Activated CD4-positive, CD25-positive, alpha-beta regulatory T cell treated with anti-CD3 and anti-CD28 coated beads, Interleukin-2, amount 50 U/mL, for 72 hours (primary cell): ENCODE measurements at places on chromosomes 7 and 10.

DNA sequence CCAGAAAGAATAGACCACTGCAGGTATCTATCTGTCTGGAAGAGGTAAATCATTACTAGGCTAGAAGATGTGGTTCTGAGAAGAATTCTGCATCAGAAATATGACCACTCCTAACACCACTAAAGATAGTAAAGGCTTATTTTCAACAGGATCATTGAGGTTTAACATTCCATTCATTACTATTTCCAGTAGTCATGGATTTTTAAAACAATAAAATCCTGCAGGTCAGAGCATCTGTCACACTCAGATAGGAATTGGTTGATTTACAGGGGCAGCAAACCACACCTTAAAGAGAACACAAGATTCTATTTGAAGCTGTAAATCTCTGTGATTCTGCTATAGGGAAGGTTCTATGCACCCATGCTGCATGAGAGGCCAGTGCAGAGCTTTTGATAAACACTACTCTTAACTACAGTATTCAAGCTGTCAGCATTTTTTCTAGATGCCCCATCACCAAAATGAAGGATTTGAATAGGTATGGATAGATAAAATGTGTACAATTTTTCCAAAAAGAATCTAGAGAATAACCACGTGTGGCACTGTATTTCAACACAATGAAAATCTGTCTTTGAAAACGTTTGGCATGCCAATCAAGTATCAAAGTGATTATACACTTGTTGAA lies 14.6 kb downstream of the LRRC17 start:
- DNase-seq: no peak

DNA sequence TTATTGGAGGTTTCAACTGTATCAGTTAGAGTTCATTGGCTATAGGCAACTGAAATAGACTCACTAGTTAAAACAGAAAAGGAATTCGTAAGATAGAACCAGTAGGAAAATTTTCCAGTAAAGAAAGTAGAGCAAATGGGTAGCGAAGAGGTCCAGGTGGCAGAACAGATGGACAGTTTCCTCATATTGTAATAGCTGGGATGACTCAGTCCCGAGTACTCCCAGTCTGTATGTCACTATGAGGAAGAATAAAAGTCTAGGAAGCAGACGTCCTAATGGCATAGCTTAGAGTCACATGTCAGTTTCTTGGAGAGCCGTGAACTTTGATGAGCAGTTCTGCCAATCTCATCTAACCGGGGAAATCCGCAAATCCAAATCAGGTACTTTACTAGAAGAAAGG lies 95.3 kb downstream of the RNF32 start:
- DNase-seq: no peak

DNA sequence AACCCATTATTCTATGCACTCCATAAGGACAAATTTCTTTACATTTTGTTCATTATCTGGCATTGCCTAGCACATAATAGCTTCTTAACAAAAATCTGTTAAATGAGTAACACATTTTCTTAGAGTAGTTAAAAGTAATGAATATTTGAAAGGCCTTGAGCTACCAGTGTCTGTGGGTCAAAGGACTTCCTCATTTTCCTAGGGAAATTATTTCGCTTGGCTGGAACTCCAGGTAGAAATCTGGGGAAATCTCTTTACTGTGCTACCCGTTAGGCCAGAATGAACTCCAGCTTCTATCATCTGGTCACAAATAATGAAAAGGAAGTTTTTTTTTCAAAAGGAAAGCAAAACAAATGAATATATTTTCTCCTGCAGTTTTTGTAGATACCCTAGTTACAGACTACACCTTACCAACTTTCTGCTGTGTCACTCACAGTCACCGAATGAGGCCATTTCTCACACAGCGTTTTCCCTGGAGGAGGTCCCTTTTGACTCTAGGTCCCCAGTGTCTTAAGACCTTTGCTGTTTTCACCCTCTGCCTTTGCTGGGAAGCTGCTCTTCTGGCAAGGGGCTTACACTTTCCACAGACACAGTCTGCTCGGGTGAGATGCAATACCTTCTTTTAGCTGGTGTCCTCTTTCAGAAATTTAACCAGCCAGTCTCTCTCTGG lies 1.6 kb downstream of the SAMD9L start:
- no peak for DNase-seq

GRCh38 chr10:32046151-32046550 lies 10.1 kb downstream of the KIF5B start:
- DNase-seq: no peak

GRCh38 chr7:52482076-52482475 lies 553.4 kb upstream of the POM121L12 start:
- no peak for DNase-seq

- DNase-seq: no peak
Observed at GRCh38 chr7:77940647-77941046, 142.1 kb downstream of the PHTF2 start.

GRCh38 chr10:22365233-22365632 lies 19.9 kb downstream of the SPAG6 start:
- no peak for DNase-seq

- no peak for DNase-seq
Observed at GRCh38 chr7:113625494-113626102, 293.2 kb downstream of the PPP1R3A start.

DNA sequence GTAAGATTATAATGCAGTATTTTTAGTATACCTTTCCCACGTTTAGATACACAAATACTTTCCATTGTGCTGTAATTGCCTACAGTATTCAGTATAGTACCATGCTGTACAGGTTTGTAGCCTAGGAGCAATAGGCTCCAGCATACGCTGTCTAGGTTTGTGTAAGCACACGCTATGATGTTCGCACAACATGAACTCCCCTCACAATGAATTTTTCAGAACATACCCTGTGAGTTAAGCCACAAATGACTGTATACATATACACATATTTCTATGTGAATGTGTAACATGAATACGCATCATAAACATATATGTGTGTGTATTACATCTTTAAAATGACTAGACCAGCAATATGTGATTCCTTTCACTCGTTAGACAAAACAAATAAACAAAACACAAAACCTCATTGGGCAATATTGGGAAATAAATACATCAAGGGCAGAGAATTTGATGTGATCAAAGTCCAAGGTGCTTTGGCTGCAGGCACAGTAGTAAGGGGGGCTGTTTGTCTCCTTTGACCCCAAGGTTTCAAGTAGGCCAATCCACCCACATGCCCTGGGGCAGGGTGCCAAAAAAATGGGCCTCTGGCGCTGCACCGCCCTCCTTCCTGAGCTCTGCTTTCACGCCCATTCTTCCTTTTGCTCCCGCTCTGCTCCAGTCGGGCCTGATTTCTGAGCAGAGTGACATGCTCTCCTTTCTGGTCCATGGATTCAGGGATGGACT lies 33.9 kb downstream of the CHN2 start:
- DNase-seq: no peak

DNA sequence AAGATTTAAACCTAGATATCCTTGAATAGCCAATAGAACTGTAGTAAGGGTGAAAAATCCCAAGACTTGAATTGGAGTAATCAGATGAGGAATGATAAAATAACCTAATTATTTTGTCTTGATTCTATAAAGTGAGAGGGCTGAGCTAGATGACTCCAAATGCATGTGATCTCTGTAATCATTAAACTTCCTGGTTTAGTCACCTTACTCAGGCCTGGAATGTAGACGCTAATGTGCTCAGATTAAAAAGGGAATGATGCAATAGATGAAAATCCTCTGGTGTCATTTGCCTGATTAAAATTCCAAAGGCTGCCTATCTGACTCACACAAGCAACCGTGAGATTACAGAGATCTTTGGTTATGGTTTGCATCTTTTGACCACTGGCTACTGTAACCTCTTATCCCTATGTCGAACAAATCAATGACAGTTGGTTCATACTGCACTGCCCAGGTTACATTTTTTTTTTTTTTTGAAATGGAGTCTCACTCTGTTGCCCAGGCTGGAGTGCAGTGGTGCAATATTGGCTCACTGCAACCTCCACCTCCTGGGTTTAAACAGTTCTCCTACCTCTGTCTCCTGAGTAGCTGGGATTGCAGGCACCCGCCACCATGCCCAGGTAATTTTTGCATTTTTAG lies 2.9 kb upstream of the HKDC1 start:
- DNase-seq: no peak

GRCh38 chr7:120994512-120995410 lies 6.2 kb downstream of the CPED1 start:
- no peak for DNase-seq

DNA sequence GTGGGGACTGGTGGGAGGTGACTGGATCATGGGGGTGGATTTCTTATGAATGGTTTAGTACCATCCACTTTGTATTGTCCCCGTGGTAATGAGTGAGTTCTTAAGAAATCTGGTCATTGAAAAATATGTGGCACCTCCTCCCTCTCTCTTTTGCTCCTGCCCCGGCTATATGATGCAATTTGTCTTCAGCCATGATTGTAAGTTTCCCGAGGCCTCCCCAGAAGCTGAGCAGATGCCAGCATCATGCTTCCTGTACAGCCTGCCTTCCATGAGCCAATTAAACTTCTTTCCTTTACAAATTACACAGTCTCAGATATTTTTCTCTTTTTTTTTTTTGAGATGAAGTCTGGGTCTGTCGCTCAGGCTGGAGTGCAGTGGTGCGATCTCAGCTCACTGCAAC lies 2.6 kb upstream of the KDM7A start:
- DNase-seq: no peak

- DNase-seq: no peak
Observed at GRCh38 chr10:87613751-87614150, 45.9 kb upstream of the PAPSS2 start.

- no peak for DNase-seq
Observed at GRCh38 chr10:118873738-118874105, 119.0 kb upstream of the CACUL1 start.

DNA sequence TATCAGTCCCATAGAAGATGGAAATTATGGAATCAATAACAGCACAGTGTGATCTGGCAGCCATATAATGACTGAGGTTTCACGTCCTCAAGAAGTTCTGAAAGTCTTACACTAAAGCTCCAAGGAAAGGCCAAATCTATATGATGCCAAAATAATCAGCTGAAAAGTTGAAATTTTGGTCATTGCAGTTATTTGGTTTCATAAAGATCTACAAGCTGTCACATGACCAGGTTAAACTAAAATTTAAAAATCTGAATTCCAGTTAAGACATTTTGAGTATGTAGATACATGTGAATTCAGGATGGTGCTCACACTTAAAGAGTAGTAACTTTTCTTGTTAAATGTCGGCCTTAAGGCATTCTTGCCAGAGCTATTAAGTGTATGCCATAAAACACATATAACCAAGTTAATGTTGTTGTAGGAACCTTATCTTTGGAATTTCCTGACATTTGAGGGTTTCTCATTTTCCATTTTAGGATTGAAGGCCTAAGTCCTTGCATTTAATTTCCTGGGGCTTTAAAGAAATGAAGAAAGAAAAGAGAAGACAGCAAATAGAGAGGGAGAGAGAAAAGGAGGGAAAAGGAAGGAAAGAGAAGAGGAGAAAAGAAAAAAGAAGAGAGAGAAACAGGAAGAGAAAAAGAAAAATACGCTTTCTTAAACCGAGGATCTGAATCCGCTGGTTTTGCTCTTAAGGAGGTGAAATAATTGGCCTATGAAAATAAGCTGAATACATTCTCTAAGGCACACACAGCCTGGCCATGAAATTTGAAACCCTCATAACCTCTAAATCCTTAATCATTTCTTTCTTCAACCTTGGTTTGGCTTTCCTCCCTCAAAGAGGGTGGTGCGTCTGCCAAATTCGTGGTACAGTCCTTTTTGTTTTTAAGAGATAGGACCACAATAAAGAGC lies 43.8 kb downstream of the DENND2A start:
- no peak for DNase-seq

DNA sequence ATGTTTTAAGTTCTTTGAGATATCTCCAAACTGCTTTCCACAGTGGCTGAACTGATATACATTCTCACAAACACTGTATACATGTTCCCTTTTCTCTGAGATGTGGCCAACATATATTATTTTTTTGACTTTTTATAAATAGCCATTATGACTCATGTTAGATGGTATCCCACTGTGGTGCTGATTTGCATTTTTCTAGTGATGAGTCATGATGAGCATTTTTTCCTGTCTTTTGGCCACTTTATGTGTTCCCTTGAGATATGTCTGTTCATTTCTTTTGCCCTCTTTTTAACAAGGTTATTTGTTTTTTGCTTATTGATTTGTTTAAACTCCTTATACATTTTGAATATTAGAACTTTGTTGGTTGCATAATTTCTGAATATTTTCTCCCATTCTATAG lies 1055.1 kb downstream of the NXPH1 start:
- no peak for DNase-seq

- DNase-seq: no peak
Observed at GRCh38 chr10:43998021-43998809, 349.5 kb upstream of the ZNF32 start.

- DNase-seq: no peak
Observed at GRCh38 chr10:76301950-76302349, 870.5 kb downstream of the LRMDA start.

DNA sequence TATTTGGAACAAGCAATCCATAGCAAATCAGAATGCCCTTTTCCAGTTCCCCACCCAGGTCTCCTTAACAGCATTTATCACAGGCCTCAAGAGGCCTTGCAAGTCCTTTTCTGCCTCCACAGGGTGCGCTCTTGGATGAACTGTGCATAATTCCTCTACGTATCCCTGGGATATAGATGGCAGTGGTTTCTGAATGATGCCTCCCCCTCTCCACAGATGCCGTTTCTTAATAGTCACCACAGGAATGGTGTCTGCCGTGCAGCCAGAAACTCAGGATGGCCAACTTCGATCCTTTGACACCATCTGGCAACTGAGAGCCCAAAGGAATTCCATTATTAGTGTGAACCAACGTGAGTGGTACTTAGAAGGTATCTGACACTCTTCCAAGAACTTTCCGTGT lies 43.1 kb downstream of the JAZF1 start:
- DNase-seq: no peak

DNA sequence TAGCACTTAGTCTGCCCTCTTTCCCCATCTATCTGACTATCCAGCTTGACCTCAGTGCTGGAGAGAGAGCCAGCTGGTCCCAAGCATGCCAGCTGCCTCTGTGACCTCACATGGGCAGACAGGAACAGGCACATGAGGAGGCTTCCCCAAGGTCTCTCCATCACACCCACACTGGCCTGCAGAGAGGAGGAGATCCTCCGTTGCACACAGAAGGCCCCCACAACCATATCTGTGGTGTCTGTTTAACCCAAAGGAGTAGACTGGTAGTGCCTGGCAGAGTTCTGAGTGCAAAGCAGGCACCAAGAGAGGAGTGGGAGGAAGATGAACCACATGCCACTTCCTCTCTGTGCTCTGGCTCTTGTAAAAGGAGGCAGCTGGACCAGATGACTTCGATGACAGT lies 4.8 kb upstream of the ANK3 start:
- DNase-seq: no peak

DNA sequence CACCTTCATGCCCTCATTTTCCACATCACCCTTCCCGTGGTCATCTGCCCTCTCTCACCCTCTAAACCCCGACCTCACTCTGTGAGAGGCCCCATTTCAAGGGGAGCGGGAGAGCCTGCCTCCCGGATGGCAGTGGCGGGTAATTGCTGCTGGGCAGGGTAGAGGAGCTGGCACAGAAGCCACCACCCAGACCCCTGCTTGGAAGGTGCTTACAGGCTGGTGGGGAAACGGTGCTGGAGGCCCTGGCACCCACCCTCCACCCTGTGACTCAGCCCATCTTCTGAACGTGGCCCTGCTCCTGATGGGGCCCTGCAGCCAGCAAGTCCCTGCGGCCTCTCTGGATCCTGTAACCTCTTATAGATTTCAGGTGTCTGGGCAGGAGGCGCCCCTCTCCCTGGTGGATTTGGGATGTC lies 10.6 kb upstream of the PWWP2B start:
- no peak for DNase-seq

- no peak for DNase-seq
Observed at GRCh38 chr7:55206235-55207029, 158.7 kb upstream of the LANCL2 start.
